ENCODE measurements at places on chromosomes 5 and 9.
A peak's percentile ranks its signal among the peaks of the same experiment; 100 is the strongest.

DNA sequence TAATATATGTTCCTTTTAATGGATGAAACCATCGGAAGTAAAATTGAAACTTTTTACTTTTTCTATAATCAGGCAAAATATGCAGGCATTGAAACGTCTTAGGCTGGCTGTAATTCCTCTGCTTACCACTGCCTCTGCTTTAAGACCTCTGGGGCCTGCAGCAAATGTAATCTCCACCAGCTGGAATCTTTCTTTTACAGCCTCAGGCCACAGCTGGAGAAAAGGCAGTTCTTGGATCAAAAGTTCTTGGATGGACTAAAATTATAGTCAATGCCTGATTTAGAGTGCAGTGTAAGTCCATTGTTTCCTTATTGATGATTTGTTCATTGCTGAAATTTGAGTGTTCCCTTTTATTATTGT, 396.7 kb downstream of the KCTD16 start:
- no peak for DNase-seq

DNA sequence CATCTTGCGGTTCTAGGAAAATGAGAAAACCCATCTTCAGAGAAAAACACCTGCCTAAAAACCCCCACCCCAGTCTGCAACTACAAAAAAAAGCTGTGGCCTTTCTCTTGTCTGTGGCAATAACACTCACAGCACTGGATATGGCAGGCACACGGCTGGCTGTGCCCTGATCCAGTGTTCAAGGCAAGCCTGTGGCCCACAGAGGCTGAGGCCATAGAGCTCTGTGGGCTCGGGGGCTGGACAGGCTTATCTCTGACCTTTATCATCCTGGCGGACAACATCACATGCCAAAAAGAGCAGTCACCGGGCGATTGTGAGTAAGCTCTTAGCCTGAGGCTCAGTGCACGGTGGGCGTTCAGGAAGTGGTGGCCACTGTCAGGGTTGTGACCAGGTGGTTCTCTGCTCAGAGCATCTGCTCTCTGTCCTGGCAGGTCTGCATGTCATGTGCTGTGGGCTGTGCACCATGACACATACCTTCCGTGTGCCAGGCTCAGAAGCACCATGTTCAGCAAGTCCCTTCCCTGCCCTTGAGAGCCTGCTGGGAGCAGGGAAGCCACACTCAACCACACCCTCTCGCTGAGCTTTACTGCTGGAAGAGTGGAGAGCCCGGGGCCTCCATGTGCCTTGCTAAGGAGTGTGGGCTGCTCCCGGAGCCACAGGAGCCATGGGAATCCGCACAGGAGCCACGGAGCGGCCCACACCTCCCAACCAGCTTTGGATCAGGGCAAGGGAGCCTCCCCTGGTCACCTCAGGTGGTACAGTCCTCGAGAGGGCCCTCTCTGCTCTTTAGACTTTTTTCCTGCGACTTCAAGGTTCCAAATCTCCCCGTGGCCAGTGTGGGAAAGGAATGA, 34.6 kb upstream of the WDR38 start:
- no peak for DNase-seq

DNA sequence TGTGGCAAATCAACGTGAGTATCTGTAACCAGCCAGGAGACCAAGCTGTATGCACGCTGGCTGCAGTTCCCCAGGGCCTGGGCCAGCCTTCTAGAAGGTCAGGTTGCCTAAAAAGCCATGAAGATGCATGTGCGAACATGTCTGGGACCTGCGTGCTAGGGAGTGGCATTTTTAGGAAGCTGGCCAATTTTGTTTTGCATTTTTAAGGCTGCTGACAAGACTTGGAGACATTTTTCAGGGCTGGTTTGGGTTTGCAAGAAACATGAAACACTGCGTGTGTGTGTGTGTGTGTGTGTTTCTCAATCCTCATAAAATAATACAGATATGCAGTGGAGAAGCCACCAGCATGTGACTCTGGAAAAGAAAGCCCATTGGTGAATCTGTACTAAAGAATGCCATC, 5.1 kb downstream of the TGFBI start:
- DNase-seq, result no peak

GRCh38 chr5:59360130-59360555, 533.4 kb downstream of the PDE4D start:
- no peak for DNase-seq

GRCh38 chr9:124264823-124265233, 7.1 kb downstream of the NEK6 start:
- DNase-seq, result no peak

DNA sequence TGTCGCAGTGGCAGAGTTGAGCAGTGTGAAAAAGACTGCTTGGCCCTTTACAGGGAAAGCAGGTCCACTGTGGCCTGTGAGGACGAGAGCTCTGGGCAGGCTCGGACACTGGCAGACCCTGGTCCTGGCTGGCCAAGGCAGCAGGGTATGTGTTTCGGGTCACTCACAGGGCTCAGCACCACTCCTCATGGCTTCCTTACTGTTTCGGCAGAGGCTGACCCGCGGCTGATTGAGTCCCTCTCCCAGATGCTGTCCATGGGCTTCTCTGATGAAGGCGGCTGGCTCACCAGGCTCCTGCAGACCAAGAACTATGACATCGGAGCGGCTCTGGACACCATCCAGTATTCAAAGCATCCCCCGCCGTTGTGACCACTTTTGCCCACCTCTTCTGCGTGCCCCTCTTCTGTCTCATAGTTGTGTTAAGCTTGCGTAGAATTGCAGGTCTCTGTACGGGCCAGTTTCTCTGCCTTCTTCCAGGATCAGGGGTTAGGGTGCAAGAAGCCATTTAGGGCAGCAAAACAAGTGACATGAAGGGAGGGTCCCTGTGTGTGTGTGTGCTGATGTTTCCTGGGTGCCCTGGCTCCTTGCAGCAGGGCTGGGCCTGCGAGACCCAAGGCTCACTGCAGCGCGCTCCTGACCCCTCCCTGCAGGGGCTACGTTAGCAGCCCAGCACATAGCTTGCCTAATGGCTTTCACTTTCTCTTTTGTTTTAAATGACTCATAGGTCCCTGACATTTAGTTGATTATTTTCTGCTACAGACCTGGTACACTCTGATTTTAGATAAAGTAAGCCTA, 15.7 kb downstream of the SQSTM1 start:
- DNase-seq, result peak; percentile 40

DNA sequence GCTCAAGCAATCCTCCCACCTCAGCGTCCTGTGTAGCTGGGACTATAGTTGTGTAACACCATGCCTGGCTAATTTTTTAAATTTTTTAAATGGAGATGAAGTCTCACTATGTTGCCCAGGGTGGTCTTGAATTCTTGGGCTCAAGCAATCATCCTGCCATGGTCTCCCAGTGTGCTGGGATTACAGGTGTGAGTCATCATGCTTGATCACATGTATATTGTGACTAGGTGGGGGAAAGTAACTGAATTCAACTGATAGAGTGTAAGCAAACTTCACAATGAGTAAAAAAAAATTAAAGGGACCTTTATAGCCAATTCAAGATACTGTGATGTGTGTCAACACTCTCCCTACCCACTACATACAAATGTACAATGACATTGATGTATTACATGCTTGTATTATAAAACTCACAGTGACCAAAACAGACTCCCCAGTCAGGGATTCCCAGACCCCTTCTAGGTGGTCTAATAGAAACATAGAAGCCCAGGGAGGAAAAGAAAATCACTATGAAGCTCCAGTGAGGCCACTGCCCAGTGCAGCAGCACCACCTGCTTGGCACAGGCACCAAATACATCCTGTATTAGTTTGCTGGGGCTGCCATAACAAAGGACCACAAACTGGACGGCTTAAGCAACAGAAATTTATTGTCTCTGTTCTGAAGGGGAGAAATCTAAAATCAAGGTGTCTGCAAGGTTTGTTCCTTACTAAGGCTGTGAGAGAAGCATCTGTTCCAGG, 8.8 kb downstream of the PLGRKT start:
- no peak for DNase-seq

DNA sequence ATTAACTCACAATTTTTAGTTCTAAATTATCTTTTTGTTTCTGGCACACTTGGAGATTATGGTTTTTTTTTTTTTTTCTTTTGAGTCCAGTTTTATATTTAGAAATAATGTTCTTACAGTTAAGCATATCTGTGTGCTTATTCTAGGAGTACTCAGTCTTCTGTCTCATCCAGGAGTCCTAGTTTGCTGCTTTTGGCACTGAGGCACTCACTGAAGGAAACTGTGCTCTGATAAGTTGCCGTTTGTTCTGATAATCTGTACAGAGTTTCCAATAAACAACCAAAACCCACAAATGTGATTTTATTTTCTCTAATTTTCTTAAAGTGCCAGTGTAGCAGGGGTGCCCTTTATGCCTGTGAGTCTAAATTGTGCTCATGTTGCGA, 251.0 kb downstream of the LRRC70 start:
- no peak for DNase-seq

DNA sequence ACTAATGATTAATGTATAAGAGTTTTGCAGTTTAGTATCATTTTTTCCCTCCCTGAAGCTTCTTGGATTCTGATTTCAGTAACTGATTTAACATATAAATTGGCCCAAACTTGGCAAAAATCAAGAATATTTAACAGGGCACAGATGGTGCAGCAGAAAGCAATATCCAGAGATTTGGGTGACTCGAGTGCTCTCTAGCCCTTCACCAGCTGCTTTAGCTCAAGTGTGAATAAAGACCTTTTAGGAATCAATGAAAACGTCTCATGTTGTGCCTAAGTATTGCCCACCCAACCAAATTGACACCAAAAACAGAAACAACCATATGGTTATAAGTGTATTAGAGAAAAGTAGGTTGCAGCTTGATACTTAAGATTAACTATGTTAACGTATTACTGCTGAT, 933.4 kb upstream of the PTPRD start:
- no peak for DNase-seq

- no peak for DNase-seq
Observed at GRCh38 chr9:122860319-122861142, 32.1 kb upstream of the PDCL start.

GRCh38 chr9:131258186-131258585, 18.1 kb downstream of the FAM78A start:
- no peak for DNase-seq

DNA sequence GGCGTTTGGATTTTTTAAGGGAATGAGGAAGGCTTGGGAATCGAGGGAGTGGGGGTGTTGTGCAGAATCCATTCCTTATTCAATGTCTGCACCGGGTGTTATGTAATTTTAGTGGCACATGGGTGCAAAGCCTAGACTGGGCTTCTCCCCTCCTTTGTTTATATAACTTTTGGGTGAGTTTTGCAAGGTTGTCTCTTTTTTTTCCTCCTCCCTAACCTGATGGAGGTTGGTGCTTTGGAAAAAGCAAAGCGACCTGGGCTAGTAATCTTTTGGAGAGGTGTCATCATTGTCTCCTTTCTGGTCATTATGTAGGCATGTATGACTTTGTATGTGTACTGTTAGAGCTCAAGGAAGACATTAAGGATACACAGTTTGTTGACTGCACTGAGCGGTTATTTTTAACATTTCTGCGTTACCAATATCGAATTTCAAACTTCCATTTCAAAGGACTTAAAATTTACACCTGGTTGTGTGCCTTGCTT, 3.1 kb downstream of the SMARCA2 start:
- DNase-seq, result no peak

DNA sequence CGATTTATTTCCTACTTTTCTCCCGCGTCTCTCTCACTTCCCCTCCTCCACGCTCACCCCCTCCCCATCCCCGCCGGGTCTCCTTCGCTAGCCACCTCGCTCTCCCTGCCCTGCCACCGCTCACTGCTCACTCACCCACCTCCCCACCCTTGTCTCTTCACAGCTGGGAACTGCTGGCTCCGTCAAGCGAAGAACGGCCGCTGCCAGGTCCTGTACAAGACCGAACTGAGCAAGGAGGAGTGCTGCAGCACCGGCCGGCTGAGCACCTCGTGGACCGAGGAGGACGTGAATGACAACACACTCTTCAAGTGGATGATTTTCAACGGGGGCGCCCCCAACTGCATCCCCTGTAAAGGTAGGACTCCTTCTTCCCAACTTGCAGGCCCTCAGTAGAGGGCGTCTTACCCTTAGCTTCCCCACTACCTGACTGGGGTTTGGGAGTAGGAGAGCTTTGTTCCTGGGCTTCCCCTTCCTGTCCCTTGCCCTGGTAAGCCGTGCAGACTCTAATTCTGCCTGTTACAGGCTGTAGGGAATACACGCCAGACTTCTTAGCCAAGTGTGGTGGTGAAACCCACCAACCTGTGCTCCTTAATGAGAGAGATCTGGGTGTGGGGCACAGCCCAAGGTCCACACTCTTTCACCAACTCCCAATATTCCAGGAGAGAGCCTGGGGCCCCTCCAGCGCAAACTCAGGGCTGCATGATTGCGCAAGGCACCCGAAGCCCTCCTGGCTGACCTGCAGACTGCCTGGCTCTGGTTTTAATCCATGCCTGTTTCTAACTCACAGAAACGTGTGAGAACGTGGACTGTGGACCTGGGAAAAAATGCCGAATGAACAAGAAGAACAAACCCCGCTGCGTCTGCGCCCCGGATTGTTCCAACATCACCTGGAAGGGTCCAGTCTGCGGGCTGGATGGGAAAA, 2.5 kb downstream of the FST start:
- no peak for DNase-seq

- no peak for DNase-seq
Observed at GRCh38 chr5:177189965-177190364, 56.4 kb downstream of the NSD1 start.

- DNase-seq, result no peak
Observed at GRCh38 chr5:132750471-132751230, 3.4 kb downstream of the CCNI2 start.

- DNase-seq, result no peak
Observed at GRCh38 chr5:128766406-128766805, 198.9 kb upstream of the SLC27A6 start.

- DNase-seq, result no peak
Observed at GRCh38 chr9:16773116-16773515, 97.4 kb downstream of the BNC2 start.

All from T-helper 9 cell (primary cell).